ENCODE measurements at places on chromosomes 1 and 21.

GRCh38 chr1:166952002-166952746 lies 23.2 kb downstream of the ILDR2 start:
- DNase-seq, result no peak

DNA sequence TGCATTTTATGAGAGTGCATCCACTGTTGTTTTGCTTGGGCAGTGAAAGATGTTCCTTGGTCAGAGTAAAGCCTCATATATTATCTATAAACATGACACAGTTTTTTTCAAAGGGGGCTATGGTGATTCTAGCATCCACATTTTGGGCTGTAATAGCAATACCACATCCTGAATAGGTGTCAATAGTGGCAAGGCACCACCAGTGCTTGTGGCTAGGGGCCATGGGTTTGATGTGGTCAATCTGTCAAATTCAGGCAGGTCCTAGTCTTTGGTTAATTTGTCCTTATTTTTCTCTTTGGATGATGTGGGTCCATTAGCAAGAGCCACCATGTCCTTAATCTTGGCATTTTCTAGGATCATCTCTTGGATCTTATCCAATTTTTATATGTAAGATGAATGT lies 13.1 kb downstream of the CD1E start:
- no peak for DNase-seq

GRCh38 chr1:184945678-184946412 lies 28.5 kb downstream of the NIBAN1 start:
- no peak for DNase-seq

DNA sequence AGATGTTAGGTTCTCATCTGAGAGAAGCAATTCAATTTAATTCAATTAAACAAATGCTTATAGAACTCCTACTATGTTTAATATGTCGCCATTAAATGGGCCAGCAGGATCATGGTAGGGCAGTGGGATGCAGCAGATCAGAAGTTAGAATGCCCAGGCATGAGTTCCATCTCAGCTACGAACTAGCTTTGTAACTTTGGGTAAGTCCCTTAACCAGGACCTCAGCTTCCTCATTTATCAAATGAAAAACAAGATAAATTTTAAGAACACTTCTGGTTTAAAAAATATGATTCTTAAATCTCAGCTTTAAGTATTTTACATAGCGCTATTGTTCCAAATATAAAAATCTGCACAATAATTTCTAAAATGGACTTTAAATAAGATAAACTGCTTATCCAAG lies 67.5 kb upstream of the GFI1 start:
- DNase-seq, result no peak

DNA sequence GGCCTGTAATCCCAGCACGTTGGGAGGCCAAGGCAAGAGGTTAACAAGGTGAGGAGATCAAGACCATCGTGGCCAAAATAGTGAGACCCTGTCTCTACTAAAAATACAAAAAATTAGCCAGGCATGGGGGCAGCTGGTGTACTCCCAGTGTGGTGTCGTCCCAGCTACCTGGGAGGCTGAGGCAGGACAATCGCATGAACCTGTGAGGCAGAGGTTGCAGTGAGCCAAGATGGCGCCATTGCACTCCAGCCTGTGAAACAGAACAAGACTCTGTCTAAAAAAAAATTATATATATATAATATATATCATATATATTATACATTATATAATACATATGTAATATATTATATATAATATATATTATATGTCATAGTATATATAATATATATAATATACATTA lies 249.2 kb upstream of the TPTE start:
- no peak for DNase-seq

GRCh38 chr1:105027838-105028471 lies 1278.3 kb downstream of the AMY1C start:
- DNase-seq, result no peak

DNA sequence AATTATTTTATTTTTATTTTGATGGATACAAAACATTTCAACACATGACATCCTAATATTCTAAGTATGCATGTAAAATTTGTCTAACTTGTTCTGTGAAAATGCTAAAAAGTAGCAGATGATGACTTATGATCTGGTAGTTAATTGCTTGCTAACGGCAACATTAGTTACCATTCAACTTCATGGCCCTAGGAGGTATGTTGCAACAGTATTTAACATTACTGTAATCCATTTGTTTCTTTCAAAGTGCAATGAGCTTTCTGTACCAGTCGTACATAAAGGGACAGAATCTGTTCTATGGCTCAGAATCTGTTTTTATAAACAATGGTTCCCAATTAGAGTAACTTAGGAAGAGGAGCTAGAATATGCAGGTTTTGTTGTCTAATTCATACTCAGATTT lies 91.5 kb upstream of the ZNHIT6 start:
- no peak for DNase-seq

DNA sequence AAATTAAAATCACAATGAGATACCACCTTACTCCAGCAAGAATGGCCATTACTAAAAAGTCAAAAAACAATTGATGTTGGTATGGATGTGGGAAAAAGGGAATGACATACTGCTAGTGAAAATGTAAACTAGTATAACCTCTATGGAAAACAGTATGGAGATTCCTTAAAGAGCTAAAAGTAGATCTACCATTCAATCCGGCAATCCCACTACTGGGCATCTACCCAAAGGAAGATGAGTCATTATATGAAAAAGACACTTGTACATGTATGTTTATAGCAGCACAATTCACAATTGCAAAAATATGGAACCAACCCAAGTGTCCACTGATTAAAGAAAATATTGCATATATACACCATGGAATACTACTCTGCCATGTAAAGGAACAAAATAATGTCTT lies 37.2 kb downstream of the SUSD4 start:
- no peak for DNase-seq

DNA sequence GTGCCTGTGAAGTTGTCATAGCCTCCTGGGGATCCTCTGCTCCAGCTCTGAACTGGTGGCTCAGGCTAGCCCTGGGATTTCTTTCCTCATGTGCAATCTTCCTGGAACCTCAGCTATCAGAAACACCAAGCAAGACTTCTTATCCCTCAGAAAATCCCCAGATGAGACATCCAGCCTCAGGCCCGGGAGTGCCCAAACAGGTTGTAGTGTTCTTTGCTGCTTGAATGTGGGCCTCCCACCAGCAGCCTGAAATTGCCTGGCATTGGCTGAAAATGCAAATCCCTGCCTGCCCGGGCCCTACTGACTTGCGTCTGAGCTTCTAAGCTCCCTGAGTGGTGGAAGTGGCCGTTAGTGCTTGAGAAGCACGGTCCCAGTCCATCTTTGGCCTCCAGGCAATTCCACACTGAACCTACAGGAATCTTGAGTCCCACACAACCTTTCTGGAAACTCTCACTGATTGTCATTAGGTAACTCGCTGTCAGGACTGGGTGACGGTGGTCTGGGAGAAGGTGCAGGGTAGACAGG lies 146.8 kb downstream of the ZBTB18 start:
- no peak for DNase-seq

DNA sequence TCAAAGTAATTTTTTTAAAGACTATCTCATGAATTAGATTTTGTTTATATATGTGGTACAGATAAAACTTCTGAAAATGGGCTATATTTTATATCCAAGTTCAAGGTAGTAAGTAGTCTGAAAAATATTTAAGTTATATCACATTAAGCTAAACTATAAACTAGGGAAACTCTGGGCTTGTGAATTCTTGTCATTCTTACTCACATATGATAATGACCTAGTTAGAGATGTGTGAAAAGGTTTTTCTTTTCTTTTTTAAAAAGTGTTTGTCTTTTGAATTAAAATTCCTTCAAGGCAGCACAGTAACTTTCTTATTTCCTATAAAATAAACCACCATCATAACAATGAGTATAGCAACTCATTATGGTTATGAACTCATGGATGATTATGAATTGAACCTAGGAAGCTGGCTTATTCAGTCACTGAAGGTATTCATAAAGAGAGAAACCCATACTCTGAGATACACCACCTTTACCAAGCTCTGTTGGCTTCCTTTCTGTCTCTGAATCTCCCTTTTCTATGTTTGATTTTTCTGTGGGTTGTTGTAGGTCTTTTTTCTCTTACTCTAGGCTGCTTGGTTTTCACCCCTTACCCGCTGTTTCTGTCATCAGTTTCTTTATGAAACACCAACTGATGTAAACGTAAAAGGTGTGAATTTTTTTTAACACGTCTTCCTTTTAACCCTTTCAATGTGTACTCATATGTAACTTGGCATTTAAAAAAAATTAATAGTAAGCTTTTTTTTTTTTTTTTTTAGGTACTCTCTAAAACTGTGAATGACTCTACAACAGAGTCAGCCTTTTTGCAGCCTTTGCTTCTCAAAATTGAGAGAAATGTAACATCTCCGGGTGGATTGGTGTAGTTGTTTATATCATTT lies 25.2 kb downstream of the IL12RB2 start:
- no peak for DNase-seq

GRCh38 chr1:7615138-7615537 lies 156.0 kb upstream of the VAMP3 start:
- DNase-seq, result no peak

DNA sequence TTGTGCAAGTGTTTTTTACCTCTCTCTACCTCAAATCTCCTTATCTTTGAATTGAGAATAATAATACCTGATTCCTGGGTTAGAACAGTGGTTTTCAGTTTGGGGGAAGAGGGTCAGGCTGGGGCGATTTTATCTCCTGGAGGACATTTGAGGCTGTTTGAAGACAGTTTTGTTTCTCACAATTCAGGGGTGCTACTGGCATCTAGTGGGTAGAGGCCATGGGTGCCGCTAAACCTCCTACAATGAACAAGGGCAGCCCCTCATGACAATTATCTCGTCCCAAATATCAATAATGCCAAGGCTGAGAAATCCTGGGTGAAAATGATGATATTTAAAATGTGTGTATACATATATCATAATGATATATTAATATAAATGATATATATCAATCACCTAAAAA lies 139.1 kb upstream of the USH2A start:
- DNase-seq, result no peak

DNA sequence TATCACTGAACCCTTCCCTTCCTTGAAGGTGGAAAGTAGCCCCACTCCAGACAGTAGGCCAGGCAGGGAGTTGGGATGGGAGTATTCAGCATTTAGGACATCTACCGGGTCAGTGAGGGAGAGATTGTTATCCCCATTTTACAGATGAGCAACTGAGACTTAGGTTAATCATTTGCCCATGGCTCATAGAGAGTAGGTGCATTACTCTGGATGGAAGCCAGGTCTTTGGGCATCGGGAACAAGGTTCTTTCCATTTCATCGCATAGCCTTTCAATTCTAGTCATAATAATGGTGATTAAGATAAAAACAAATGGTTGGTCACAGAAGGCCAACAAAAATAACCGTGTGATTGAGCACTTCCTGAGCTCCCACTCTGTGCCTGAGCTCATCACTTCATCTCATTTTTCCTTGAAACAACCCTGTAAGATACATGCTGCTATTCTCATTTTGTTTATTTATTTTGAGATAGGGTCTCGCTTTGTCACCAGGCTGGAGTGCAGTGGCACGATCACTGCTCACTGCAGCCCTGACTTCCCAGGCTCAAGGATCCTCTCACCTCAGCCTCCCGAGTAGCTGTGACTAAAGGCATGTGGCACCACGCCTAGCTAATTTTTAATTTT lies 64.8 kb downstream of the NAV1 start:
- DNase-seq, result no peak

DNA sequence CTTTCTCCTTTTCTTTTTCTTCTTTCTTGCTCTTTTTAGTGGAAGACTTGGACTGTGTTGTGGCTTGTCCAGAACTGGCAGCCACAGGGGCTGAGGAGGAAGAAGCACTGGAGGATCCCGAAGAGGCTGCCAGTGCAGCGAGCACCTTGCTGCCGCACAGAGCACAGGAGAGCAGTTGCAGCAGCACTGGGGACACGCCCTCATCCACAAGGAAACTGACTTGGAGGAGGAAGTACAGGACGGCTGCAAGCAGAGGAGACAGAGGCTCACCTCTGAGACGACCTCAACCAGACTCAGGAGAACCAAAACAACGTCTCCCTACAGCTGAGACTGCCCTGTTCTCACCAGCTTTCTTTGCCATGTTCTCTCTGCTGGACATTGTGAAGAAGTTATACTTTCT lies 88.9 kb downstream of the UBR4 start:
- DNase-seq, result no peak
